ENCODE measurements at places on chromosomes 5 and 9.

GRCh38 chr9:129414993-129415941, 205.6 kb downstream of the C9orf50 start:
- DNase-seq: peak; percentile 40

DNA sequence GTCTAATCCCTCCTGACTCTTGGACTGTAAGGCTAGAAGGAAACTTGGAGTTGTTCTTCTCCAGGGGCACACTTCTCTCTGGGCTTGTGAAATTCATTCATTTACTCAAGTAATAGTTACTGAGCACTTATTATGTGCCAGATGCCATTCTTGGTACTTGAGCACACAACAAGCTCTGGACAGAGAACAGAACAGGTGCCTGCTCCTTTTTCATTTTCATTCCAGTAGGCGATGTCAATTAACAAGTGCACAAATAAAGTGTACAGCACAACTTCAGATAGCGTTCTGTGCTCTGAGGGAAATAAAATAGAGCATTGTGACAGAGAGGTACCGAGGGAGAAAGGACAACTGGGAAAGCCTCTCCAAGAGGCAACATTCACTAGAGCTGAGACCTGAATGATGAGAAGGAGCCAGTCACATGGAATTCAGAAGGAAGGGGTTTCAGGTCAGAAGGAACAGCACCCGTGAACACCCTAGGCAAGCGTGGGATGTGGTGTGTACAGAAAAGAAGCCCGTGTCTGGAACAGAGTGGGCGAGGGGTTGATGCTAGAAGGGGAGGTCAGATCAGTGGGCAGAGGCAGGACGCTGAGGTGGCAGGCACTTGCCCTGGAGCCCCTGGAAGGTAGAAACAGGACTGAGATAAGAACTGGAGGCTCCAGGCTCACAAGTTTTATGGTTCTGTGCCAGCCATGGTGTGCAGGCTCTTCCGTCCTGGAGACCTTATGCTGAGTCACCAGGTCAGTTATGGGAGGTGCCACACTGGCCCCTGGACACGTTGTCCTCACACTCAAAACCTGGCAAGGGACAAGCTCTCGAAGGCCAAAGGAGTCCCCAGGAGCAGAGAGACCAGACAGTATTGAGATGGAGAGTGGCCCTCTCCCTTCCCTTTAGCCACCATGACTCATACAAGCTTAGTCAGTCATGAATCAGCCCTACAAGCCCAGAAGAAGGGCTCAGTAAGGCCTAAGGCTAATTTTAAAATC, 7.2 kb upstream of the ABLIM3 start:
- no peak for DNase-seq

DNA sequence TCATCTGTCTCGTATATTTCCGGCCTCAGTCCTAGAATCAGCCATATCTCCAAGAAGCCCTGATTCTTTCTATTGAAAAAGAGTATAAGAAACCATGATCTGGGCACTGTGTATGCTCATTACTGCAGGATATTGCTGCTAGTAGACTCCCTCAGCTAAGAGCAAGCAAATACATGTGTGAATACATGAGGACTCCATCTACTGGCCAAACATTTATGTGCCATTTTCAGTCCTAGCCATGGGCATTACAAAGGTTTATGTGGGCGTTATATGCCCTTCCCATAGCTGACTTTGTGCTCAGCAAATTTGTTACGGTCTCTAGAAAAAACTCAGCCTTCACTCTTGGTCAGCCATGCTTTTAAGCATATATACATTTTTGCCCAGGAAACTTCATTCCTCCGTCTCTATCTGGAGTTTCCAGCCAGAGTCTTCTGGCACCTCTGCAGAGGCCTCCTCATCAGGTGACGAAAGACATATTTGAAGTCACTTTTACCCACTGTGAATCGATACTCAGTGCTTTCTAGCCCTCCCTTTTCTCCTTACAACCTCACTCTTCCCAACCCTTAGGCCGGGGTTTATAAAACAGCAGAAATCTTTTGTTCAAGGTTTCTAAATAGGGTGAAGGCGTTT, 1495.6 kb upstream of the CDH6 start:
- DNase-seq: no peak

DNA sequence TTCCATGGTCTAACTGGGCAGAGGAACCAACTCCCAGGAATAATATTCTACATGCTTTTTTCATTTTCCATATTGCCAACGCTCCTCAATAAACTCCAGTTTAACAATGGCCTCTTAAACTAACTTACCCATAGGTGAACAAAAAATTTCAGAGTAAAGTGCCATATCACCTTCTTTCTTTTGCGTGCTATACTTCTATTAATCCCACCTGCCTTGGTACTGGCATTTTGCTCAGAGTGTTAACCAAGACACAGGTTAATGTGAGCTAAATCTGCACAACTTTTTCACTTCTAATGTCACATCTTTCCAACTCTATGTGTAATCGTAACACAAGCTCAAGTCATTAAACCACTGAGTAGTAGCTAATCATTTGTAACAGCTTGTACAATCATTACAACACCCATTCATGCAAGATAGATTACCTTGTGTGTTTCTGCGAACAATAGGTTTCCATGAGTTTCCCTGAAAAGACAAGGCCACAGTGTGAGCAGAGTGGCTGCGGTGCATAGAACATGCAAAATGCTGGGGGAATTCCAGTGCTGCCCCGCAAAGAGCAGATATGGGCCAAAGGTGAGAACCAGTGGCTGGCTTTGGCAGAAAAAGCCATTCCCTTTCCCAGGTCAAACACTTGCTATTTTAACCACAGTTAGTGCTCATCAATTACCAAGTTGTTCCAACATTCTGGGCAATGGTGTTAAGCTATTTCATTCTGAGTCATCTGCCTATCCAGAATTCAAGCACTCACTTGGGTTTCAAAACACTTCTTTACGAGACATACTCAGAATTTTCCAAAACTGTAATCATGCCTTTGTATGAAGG, 42.8 kb downstream of the TIMD4 start:
- no peak for DNase-seq

GRCh38 chr5:59587489-59588337, 305.8 kb downstream of the PDE4D start:
- DNase-seq: no peak

GRCh38 chr9:83434254-83434653, 103.9 kb downstream of the FRMD3 start:
- no peak for DNase-seq

DNA sequence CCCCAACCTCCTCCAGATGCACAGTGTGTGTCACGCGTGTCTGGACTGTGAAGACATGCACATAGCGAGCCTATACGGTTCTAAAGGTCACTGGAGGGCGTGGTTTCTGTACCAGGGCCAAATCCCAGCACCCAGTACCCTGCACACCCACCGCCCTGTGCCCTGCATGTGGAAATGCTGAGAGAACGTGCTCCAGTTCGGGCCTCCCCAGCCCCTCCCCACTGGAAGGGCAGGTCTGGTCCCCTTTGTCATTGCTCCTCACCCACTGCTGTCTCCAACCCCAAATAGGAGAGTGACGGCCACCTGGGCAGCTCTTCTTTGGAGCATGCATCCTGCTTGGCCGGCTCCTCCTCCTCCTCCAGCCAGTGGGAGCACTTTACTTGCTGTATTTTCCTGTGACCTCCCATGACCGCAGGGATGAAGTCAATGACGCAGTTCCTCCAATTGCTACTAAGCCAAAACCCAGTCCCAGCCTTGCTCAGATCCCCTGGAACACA, 116.7 kb downstream of the WNK2 start:
- no peak for DNase-seq

DNA sequence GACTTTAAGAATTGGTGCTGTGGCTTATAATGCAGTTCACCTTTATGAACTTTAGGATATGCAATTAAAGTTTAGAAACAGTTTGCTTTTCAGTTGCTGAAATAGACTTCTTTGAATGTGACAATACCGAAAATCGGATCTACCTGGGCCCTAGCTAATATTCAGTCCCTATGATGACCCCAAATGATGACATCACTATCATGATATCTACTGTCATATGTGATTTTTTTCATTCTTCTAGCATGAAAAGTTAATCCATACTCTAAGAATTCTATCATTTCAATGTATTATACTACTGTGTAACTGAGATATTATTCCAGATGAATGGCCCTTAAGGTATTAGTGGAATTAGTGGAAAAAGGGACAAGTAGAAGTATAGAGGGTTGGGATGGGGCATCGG, 487.2 kb upstream of the TUSC1 start:
- DNase-seq: no peak

DNA sequence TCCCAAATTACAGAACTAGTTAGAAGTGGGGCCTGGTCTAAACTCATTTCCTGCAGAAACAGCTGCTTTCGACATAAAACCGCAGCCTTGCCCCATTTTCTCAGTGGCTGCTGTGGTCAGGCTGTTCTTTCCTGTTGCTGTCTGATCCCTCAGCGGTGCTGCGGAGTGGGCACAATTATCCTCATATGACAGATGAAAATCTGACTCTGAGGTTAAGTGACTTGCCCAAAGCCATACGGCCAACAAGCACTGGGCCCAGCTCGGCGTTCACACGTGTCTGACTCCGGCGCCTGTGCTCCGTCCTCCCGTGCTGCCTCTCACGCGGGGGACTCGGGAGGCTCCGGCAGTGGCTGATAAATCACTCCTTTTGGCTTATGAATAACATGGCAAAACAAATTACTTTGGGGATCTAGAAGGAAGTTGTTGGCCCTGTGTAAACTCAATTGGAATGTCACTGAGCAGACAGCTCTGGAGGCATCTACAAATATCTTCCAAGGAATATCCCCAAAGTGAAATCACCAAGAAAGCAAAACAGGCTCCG, 142.6 kb upstream of the LMX1B start:
- peak; percentile 60 for DNase-seq

GRCh38 chr9:113763429-113763828, 112.7 kb upstream of the ZNF618 start:
- DNase-seq: no peak

- no peak for DNase-seq
These were observed 70.3 kb upstream of the SAP30L start for GRCh38 chr5:154375329-154376008.

GRCh38 chr9:69122549-69123141, 51.4 kb upstream of the TJP2 start:
- DNase-seq: peak; percentile 8

DNA sequence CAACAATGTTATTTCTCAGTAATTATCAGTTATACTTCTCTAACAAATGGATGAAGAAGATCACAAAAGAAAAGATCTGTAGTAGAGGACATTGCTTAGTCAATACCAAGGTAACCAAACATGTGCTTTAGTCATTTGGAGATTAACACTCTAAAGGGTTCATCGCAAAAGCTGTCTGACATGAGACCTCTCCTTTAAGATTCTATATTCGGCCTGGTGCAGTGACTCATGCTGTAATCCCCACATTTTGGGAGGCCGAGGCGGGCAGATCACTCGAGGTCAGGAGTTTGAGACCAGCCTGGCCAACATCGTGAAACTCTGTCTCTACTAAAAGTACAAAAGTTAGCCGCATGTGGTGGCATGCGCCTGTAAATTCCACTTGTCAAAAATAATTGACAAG, 18.3 kb upstream of the CKMT2 start:
- no peak for DNase-seq

GRCh38 chr5:10482791-10483530, 41.3 kb downstream of the ROPN1L start:
- DNase-seq: no peak

DNA sequence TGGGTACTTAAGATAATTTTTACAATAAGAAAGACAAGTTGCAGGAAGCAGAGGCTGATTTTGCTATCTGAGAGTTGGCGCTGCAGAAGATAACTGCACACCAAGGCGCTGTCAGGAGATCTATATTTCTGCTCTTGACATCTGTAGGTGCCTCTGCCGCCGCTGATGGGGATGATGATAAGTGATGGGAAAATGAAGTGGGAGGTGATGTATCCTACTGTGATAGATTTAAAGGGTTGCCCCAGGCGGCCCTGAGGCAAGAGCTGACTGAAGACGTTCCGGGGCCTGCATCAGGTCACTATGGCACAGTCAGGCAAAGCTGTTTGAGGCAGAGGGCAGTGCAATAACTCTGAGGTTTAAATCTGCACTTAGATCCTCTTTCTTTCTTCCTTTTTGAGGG, 78.1 kb downstream of the SNCAIP start:
- DNase-seq: no peak

DNA sequence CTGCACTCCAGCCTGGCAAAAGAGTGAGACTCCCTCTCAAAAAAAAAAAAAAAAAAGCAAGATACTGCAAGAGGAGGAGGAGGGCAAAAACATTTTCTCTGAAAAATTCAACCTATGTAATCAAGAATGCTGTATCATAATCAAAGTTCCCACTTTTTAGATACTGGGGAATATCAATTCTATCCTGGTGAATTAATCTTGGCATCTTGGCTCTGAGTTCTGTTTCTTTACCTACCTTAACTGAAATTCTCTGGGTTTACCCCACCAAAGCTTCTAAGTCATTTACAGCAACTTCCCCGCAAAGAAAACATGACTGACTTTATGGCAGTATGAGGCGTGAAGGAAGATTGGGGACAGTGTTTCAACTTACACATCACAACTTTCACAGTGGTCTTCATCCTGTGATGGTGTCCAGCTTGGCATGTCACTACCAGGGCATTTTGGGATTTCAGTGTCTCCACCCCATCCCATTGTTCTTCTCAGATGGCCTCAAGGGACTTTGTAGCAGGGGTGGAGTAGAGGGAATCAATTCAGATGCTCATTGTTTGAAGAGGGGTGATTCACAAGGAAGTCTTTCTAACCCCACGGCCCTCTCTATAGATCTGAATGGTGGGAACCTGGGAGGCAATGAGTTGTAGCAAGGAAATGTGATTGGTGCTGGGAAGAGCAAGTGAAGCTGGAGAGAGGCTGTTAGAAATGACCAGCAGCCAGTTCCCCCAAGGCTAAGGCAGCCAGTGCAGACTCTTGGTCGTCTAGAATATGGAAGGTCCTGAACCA, 130.5 kb downstream of the SCAMP1 start:
- DNase-seq: no peak

- DNase-seq: no peak
These were observed 20.4 kb upstream of the UGCG start for GRCh38 chr9:111876179-111876578.
